Panc1 (cell line): ENCODE measurements at places on chromosomes 5 and 9.

DNA sequence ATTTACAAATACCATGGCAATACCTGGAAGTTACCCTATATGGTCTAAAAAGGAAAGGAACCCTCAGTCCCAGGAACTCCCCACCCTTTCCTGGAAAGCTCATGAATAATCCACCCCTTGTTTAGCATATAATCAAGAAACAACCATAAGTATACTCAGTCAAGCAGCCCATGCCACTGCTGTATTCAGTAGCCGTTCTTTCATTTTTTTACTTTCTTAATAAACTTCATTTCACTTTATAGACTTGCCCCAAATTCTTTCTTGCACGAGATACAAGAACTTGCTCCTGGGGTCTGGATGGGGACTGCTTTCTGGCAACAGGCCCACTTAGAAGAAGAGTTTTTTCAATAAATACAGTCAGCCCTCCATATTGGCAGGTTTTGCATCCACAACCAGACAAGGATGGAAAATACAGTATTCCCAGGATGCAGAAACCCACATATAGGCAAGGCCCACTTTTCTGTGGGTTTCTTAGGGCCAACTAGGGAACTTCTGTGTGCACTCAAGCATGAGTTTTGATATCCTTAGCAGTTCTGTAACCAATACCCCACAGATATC lies 2.8 kb upstream of the TBCA start:
- no peak for DNase-seq

DNA sequence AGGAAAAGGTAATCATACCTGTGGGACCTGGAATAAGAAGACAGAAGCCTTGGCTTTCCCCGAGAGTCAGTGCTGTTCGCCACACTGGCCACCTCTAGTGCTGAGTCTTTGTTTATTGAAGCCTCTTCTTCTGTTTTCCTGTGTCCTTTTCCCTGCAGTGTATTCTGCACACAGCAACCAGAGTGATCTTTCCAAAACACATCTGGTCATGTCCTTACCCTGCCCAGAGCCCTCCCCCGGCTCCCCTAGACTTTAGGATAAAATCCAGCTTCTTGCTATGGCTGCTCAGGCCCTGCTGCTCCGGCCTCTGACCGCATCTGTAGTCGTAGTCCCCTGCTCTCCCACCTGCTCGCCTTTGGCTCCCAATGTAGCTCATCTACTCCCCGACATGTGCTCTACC lies 28.3 kb downstream of the GALNT10 start:
- DNase-seq, result no peak

- no peak for DNase-seq
Measured at GRCh38 chr5:140258016-140258415, 44.9 kb downstream of the PFDN1 start.

- DNase-seq, result no peak
Measured at GRCh38 chr5:83400241-83400640, 71.3 kb upstream of the VCAN start.

DNA sequence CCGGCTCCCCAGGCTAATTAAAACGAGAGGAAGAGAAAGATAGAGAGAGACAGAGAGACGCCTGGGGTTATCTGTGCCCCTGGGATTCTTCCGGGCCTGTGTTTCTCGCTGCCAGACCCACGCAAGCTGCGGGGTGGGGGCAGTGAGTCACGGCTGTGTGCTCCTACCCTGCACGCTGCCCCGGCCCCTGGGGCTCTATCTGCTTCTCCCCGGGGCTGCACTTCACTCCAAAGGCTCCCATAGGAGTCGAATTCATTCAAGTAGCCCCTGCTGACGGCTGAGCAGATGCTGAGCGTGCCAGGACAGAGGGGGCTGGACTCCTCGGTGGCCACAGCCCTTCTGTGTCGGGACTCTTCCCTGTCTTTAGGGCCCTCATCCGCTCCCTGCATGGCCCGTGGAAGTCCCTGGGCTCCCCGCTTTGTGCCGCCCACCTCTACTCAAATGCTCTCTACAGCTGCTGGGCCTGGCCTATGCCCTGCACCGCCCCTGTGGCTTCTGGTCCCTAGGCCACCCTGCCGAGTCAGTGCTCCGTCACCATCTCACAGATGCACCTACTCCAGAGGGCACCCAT lies 22.8 kb downstream of the SARDH start:
- no peak for DNase-seq

- DNase-seq, result no peak
Measured at GRCh38 chr5:42930934-42931333, 109.2 kb downstream of the ANXA2R start.

GRCh38 chr9:93256878-93257807 lies 73.2 kb downstream of the WNK2 start:
- no peak for DNase-seq

DNA sequence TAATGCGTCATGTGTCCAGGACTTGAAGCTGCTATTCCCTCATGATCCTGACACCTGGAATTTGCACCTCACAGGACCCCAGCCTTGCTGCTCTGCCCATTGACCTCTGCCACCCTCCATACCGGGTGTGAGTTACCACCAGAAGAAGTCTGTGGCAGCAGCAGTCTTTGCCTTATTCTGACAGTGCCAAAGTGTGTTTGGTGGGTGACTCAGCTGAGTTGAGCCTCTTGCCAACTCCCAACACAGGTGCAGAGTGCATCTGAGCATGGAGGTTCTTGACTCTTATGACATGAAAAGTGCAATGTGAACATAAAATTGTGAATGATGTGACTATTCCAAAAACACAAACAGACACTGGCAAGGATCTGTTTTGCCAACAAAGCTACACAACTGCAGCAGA lies 1166.5 kb upstream of the CDH18 start:
- no peak for DNase-seq

DNA sequence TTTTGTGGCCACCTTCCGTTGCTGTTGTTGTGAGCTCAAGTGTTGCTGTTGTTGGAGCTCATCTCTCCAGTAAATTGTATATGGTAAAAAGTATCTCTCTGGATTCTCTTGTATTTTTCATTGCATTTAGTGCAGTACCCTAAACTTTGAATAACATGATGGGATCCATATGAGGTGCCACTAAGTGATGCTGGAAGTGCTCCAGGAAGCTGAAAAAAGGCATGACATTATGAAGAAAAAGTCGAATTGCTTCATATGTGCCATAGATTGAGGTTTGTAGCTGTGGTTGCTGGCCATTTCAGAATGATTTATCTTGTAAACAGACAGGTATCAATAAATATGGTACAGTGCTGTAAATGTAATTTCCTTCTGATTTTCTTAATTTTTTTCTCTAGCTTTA lies 5.5 kb downstream of the MARCHF6 start:
- no peak for DNase-seq

DNA sequence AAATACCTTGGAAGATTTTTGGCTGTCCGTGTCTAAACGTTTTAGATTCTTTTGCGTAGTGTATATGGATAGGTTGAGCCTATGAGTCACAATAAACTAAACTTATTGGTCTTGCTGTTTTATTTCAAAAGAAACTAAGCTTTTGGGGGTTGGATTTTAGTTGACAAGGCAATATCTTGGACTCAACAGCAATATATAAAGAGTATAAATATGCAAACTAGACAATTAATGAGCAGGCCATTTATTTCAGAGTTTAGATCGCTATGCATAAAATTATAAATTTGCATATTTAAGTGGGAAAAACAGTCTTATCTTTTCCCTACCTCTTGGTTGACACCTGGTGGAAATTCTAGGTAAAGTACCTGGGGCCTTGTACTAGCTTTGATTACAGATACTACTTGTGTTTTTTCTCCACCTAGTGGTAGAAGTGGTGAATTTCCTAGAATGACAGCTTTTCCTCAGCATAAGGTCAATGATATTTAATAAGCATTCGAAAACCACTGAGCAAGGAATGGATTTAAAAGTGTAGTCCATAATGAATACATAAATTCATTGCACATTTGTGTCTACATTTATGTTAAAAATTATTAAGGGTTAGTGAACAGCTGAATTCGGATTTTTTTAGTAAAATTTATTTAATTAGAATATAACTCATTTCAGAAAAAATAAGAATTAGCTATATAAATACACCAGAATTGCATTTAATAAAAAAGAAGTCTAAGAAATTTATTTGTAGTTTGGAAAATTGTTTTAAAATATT lies 1.7 kb upstream of the ARRDC3 start:
- DNase-seq, result peak; percentile 89

DNA sequence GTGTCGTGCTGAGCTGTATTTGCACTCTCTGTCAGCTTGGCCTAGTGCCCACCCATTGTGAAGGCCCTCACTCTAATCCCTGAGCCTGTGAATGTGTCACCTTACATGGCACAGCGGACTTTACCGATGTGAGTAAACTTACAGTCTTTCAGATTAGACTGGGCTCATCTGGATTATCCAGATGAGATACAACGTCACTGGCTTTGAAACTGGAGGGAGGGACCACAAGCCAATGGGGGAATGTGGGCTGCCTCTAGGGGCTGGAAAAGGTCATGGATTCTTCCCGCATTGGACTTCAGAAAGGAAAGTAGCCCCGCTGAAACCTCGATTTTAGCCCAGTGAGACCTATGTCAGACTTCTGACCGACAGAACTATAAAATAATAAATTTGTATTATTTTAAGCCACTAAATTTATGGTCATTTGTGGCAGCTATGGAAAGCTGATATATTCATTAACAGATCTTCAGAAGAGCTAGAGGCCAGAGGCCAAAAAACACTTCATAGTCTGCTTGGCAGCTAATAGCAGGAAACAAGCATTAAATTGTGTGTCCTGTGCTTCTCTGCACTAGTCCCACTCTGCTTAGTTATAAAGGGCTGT lies 139.0 kb upstream of the GAS1 start:
- DNase-seq, result no peak

DNA sequence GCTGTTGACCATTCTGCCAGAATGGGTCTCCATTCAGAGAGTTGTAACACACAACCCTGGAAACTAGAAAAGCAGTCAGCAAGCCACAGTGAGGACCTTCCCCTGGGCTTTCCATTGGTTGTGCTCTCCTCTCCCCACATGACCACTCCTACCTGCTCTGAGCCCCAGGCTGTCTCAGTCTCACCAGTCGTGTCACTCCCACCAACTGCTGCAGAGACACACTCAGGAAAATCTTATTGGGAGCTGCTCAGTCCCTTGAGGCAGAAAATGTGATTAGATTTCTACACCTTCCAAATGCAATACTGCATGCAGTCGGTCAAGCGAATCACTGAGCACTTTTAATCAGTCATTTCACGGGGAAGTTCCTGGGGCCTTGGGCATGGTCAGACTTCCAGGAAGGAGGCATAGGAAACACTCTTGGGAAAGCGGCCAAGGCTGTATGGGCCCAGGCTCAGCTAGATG lies 284.2 kb upstream of the NMUR2 start:
- DNase-seq, result no peak

- DNase-seq, result no peak
Measured at GRCh38 chr5:143930561-143930960, 118.6 kb downstream of the HMHB1 start.

GRCh38 chr9:76203373-76203772 lies 190.9 kb downstream of the RFK start:
- DNase-seq, result no peak

DNA sequence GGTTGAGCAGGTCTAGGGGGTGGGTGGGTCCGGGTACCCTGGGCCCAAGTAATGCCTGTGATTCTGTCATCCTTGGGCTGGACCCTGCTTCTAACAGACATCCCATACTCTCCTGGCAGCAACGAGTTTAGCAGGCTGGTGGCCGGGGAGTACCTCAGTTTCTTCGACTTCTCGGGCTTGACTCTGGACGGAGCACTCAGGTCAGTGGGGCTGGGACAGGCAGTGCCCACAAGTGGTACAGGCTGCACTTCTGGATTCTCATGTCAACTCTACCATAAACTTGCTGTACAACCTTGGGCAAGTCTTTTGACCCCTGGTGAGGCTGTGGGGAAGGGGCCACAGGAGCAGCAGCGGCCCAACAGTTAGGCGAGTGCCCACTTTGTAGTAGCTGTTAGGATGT lies 21.8 kb downstream of the PSD2 start:
- no peak for DNase-seq

GRCh38 chr5:126917918-126918614 lies 112.3 kb downstream of the MARCHF3 start:
- peak; percentile 28 for DNase-seq
